Stimulated activated CD8-positive, alpha-beta memory T cell treated with anti-CD3 and anti-CD28 coated beads, Interleukin-15, amount 100 ng/mL, for 48 hours (primary cell): ENCODE measurements at places on chromosomes 1 and 21.
A peak's percentile ranks its signal among the peaks of the same experiment; 100 is the strongest.

- no peak for DNase-seq
Observed at GRCh38 chr1:26733982-26734381, 38.2 kb downstream of the ARID1A start.

DNA sequence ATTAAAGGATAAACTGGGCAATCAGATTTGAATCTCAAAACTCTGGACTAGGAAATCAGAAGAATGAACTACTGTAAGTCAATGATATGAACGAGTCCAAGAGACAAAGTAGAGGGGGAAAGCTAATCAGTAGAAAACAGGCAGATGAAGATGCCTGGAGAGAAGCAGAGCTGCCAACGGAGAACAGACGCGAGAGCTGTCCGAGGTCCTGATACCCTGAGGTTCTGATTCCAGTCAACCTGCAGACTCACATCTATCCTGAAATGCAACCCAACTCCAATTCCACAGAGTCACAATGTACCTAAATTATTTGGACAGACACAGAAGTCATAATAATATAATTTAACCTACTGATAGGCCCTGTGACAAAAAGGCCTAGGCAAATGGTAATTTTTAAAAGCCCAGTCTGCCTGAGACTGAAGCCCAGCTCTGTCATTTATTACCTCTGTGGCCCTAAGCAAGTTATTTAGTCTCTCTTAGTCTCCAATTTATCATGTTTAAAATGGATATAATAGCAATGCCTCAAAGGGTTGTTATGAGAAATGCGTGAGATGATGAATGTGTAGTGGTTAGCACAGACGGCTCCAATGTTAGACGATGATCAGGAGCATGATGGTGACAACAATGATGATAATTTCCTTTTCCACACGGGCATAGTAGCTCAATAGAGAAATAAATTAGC is 33.4 kb downstream of the RGS7 start:
- DNase-seq = no peak

- no peak for DNase-seq
Observed at GRCh38 chr1:12001996-12002493, 17.3 kb upstream of the MIIP start.

DNA sequence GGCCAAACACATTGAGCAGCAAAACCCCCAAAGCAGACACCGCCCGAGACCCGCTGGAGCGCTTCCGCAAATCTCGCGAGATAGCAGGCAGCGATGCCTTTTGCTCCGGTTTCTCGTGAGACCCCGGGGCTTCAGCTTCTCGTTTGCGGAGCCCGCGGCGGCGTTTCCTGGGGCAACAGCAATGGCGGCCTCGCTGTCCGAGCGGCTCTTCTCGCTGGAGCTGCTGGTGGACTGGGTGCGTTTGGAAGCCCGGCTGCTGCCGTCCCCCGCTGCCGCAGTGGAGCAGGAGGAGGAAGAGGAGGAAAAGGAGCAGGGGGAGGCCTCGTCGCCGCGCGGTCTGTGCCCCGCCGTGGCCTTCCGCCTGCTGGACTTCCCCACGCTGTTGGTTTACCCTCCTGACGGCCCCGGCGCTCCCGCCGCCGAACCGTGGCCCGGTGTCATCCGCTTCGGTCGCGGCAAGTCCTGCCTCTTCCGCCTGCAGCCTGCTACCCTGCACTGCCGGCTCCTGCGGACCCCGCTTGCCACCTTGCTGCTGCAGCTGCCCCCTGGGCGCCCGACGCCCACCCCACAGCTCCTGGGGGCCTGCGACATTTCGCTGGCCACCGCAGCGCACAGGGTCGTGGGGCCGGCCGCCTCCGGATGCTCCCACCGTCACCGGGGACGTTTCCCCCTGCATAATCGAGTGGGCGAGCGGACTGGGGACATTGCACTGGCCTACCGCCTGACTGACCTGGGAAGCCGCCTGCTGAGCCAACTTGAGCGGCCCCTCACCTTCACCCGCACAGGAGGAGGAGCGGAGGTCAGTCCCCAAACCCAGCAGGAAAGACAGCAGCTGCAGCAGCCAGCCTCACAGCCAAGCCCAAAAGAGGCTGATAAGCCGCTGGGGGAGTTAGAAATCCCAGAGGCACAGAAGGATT is at the start of gene MAP10:
Gene MAP10, plus strand, starts transcription at position 148 of the 917 bp plus-strand sequence. Its CDS starts 34 bp downstream, at position 182.
- DNase-seq = peak; percentile 73

DNA sequence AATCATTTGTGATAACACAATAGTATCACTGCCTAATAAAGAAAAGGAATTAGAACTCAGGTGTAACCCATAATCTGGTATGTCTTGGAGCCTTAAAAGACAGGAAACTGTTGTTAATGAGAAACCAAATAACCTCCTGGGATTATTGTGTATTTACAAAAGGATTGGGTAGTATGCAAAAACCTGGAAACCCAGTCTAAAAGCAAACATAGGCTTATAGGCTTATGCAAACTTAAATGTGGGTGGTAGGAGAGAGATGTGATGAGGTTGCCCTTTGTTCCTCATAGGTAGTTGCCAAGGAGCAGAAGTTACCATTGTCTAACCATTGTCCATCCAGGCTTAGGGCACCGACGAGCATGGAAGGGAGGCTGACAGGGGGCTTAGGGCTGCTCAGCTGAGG is 165.8 kb downstream of the AK5 start:
- no peak for DNase-seq

DNA sequence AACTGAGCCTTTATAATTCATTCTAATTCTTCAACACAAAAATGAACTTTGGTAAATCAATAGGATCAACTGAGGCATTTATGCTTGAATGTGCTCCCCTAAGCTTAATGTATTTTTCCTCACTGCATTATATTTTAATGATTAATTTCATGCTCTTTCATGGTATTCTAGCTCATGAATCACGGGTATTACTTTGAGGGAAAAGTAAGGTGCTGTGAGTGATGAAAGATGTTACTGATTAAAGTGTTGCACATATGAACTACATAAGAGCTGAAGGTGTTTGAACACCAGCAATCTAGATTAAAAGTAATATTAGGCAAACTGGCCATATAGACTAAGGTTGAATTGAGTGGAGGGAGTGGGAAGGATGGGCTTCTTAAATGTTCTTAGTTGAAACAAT is 1.9 kb downstream of the DPYD start:
- DNase-seq = no peak

DNA sequence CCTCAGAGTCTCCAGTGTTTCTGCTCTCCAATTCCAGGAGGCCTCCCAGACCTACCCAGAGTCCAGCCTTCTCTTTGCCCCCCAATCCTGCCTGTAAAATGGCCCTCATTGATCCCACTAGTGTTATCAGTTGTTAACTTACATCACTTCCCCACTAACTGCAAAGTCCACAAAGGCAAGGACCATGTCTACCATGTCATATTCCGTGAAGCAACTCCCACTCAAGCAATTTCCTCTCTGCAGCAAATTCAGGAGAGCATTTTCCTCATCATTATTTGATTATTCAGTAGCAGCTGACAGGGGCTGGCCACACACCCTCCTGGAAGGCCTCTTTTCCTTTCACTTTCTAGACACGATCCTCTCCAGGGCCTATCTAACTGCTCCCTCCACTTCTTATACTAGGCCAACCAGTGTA is 153.5 kb downstream of the RERE start:
- DNase-seq = no peak

DNA sequence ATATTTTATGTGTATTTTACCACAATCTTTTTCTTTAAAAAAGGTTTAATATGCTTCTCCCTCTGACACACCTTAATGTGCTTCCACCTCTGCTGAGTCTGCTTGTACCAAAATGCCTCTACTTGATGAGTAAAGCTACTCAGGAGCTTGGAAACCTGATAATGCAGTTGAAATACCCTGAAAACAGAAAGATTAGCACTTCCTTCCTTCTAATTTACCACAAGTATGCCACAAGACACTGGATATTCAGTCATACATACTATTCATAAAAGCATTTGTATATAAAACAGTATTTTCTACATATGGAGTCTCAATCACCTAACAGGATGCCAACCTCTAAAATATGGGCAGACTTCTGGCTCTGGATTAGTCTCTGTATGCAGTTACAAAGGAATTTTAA is 55.0 kb downstream of the SLC35D1 start:
- DNase-seq = no peak

DNA sequence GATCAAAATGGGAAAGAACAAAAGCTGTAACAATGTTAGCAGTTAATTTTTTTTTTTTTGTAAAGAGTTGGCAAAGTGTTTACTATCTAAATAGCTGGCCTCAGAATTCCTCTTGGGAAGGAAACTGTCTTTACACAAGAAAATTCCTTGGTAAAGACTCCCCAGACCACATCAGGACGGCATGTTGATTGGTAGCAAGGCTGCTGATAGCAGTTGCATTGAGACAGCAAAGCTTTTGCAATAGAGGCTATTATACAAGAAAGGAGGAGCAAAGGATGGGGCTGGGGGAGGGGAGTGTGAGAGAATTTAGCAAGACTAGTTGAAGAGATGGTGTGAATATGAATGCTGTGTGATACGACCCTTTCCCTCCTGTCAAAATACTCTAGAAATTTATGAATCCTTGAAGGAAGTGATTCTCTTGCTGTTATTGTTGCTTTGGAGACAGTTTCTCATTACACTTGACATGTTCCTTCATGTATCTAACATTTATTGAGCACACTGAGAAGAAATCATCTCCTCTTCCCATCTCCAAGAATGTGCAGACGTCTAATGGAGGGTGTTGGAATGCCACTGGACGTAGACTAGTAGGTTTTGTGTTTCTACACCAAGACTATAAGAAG is 355.6 kb downstream of the SIPA1L2 start:
- no peak for DNase-seq

- DNase-seq = no peak
Observed at GRCh38 chr1:88466899-88467580, 217.0 kb upstream of the PKN2 start.

GRCh38 chr21:29007810-29008209 is 11.3 kb downstream of the RWDD2B start:
- DNase-seq = no peak

- no peak for DNase-seq
Observed at GRCh38 chr1:151790940-151791651, 796 bp upstream of the TDRKH start.

- no peak for DNase-seq
Observed at GRCh38 chr1:34362949-34363348, 186.2 kb downstream of the C1orf94 start.

DNA sequence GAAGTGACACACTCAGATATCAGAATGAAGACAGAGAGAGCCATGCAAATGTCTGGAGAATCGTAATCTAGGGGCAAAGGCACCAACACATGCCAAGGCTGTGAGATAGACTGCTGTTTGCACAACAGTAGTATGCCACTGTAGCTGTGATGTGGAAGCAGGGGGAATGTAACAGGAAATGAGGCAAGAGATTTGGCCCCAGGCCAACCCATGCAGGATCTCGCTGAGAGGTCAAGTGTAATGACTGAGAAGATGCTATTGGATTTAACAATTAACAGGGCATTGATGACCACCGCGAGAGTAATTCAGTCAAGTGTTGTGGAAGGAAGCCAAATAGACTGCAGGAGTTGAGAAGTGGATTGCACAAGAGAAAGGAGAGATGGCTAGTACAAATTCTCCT is 107.3 kb upstream of the ST6GALNAC5 start:
- no peak for DNase-seq

DNA sequence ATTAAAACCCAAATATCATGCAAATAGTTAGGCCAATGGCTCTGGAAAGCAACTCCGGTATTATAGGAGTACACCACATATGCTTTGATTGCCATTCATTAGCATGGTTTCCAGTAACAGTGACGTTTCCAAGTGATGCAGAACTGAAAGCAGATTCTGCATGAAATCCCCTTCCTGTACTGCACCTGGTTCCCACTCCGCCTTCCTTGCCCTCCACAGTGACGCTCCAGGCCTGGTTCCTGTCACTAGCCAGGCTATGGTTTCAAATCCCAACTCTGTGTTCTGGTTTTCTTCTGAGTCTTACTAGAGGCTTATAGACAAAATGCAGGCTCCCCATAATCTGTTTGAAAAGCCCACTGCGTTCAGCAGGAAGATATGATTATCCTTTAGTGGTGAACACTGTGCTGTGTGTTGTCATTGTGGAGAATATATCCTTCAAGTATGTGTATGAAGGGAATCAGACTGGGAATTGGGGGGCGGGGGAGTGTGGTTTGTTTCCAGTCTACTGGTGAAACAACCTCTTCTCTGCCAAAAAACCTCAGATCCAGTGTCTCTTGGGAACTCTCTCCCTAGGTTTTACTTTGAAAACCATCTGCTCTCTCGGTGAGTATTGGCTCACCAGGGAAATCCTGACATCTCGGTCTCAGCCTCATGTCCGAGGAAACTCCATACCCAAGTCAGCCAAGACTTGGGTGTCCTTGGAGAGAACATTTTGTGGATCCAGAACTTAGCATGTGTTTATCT is 78.7 kb downstream of the TYW3 start:
- DNase-seq = no peak

DNA sequence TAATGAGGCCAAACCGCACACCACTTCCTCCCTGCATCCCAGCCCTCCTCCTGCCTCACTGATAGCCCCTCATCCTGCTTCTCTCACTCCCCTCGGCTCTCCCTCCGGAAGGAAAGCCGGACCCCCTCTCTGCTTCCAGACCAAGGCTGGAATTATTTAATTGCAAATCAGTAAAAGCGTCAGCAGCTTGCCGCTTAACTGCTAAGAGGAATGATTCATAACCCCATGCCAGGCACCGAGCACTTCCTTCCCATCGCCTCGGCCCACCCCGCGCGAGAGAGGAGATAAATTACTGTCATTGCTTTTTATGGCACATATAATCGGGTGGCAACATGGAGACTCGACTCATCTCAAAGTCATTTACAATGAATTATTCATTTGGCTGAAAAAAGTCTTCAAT is 77.3 kb downstream of the UBIAD1 start:
- no peak for DNase-seq

DNA sequence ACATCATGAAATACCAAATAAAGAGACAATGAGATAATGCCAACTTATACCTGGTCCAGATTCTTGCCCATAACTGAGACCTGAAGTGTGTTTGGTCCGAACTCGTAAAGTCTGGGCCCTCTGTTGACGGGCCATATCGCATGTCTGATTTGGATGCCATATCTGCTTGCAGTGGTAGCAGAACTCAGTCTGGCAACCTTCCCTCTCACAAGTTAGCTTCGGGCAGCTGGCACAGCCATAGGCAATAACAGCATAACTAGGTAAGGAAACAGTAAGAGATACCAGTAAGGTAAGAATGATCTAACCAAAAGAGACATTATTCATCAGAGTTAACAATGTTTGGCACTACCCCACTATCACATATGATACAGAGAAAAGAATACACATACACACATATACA is 15.1 kb downstream of the RNF19B start:
- no peak for DNase-seq

- no peak for DNase-seq
Observed at GRCh38 chr1:54453022-54453421, 46.8 kb upstream of the SSBP3 start.

DNA sequence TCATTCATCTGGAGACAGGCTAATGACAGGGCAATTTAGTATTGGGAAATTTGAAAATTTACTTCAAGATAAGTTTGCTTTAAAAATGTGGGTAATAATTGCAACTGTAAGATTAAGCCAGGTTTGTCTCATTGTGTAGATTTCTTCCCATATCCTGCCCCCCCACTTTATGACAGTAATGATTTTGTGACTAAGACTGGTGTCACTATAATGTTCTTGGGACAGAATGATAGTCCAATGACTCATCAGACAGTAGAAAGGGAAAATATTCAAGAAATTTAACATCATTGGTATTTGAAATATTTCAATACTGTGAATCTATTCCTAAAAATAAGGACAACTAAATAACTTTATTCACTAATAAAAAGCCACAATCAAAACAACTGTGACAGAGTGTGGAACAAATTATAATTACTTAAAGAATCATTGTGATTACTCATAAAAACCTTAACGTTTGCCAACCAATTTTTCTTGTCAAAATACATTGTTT is 36.7 kb downstream of the FH start:
- DNase-seq = no peak
